ENCODE measurements at places on chromosomes 2 and 18.

GRCh38 chr2:241858206-241859016 lies at the start of gene PDCD1:
TSS of gene PDCD1 (minus strand) at chr2:241858894. CDS start at chr2:241858838, 56 bp downstream.
- DNase-seq = peak; percentile 64

DNA sequence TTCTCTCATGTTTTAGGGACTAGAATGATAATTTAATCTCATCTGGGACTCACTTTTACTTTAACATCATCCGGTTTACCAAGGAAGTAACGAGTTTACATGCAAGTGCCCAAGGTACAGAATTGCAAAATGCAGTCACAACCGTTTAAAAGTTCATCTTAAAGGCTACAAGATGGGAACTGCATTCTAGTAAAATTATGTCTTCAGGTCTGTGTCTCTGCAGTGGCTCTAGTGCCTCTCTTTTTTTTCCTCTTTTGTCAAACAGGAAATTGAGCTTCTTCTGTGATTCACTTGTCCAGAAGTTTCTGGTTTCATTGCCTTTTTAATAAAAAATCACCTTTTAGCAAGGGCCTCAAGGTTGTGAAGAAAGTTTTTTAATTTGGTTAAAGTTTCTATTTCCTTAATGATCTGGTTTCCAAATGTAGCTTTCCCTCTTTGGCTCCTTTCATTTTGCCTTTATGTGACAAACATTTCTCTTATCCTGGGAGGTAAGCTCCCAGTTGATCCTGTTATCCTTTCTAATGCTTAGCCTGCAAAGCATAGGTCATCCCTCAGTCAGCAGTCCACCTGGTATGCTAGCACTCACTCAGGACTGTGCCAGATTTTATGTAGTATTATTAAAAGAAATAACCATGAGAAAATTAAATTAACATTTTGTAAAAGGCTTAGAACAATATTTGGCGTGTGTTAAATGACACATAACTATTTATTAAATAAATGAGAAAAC lies 2.4 kb downstream of the GLS start:
- no peak for DNase-seq

DNA sequence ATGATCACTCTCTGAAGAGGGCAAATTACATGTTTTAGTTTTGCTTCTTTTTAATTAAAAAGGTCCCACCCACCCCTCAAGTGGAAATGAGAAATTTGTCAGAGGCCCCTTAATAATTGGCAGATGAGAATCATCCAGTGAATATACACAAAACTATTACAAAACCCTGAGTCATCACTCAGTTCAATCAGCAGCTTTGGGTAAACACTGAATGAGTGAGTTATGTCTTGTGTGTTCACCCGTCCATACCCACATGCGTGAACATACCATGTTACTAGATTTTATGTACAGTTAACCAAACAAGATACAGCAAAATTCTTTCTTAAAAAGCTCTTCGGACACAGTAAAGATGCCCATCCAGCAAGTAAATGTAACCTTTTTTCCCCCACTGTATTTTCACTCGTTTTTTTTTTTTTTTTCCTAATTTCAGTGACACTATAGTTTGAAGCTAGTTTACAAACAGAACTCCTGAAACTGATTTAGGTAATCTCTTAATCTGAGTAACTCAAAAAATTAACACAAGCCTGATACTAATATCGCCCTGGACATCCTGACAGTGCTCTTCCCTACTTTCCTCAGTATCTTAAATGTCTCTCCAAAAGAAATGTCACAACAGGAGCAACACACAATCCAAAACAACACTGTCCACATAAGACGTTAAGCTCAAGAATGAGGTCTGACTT lies 1.4 kb downstream of the PSME4 start:
- DNase-seq = no peak

DNA sequence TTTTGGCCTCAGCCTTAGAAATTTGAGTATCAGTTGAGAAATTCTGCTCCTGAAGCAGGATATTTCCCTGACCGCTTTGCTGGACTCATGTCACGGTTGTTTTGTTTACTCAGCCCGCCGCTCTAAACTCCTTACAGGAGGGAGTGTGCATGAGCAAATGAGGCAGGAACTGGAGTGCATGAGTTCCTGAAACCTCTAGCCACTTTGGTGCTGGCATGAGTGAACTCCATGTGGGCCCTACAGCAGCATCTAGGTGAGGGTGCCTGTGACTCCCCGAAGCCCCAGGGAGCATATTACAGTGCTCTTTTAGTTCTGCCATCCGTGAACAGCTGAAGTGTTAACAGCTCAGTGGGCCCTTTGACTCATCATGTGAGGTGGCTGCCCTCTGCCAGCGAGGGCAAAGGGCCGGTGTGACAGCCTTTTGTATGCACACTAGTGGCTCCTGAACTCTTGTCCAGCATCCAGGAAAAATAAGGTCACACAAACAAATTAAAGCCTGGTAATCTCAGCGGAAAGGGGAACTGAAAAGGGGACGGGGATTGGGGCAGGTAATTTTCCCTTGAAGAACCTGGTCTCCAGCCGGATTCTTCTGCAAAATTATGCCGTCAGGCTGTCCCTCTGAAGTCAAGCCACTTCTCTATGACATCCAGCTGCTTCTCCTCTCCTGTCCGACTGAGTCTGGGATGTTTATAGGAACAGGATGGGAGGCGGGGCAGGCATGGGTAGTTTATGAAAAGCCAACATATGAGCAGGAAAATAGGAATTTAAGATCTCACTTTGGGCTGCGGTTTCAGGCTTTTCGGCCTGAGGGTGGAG lies 1668.7 kb downstream of the SUCLG1 start:
- no peak for DNase-seq

DNA sequence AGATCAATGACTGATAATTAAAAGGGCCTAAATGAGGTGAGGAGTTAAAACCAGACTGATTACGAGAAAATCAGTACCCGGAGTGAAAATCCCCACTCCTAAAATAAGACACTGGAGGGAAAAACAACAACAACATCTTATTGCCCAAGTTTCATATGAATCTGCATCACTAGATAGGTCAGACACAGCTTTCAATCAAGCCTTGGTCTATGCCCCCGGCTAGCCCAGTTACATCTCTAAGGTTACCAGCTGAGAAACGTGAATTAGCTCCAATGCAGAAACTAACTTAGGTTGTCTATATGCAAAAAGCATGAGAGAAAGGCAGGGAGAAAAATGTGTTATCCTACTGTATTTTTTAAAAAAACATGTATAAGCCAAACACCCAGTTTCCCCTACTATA lies 53.7 kb downstream of the ROCK2 start:
- DNase-seq = no peak

DNA sequence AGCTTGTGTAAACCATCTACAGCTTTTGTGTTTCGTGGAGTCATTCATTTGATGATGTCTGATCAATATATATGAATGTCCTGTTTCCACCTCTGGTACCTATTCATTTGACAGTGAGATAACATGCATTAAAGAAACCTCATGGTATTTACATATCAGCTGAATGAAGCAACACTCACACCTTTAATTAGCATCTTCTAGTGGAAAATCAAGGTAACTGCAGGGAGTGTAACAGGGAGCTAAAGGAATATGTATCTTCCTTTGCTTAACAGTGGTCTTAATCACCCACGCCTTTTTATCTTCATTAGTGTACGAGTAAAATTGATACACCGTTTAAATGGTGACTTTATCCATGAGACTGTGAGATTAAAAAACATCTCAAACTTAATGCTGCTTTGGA lies 15.6 kb downstream of the SLC39A10 start:
- no peak for DNase-seq

- DNase-seq = no peak
Observed at GRCh38 chr2:115650827-115651226, 1208.4 kb downstream of the DPP10 start.

- peak; percentile 66 for DNase-seq
Observed at GRCh38 chr2:224025874-224026273, 13.2 kb downstream of the SERPINE2 start.

DNA sequence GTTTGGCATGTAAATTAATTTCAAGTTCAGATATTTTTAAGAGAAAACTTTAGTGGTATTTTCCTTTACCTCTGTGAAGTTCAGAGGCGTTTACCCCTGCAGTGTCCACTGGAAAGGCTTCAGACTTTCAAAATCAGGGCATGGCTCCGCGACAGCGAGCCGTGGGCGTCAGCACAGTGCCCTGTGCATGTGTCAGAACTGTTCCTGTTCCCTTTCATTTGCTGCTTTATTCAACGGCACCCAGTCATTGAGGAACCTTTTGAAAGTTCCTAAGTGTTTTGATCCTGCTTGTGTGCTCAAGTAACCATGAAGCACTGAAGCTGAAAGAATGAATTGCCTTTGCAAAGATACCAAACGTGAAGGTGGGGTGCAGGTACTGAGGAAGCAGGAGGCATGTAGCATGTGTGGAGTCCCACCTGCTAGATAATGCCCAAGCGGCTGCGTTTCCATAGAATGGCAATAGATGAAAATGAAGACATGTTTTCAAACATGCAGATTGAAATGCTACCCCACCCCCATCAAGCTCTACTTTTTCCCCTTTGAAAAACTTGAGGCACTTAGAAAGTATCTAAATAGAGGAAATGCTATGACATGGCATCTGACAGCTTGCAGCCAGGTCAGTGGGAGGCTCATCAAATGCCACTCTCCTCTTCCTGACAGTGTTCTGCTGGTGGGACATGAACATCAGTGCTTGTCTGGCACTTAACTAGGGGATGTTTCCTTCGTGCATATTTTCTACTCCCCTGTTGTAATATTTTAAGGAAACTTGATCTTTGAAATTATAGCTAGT lies 148.6 kb downstream of the ZNF236 start:
- no peak for DNase-seq

DNA sequence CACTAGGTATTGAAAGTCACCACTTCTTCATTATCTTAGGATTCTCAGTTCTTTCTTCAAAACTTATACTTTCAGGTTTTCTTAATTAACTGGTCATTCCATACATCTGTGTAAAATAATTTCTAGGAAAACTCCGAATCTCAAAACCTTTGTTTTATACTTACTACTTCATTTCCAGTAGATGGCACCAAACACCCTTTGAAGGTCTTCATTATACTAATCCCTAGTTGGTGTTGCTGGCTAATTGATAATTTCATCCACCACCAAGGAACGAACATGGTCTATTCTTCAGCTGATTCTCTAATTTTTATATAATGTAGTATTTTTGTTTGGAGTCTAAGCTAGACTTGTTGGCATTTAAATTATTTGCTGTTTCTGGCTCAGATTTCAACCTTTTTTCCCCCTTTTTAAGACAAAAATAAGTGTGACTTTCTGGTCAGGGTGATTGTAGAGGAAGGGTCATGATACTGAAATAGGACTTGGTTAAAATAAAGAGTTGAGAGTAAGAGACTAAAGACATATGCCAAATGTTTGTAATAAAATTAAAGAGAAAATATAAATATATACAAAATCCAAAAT lies 2.8 kb upstream of the MXD1 start:
- DNase-seq = no peak

DNA sequence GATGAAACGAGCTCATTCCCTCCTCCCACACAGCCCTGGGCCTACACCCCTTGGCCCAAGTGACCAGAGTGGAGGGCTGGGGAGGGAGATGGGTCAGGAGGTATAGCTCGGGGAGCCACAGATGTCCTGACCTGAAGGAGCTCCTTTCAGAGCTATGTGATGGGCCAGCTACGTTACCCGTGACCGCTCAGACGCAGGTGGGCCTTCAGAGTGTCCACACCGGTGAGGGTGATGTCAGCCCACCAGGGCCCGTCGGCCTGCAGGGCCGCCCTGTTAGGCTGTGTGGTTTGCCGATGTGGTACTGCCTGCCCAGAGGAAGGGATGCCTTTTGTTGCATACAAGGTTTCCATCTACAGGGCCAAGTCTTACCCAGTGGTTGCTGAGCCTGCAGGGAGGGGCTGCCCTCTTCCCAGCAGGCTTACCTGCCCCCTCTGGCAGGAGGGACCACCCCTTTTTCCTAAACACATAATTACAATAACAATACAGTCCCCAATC lies 41.8 kb upstream of the FOSL2 start:
- no peak for DNase-seq

DNA sequence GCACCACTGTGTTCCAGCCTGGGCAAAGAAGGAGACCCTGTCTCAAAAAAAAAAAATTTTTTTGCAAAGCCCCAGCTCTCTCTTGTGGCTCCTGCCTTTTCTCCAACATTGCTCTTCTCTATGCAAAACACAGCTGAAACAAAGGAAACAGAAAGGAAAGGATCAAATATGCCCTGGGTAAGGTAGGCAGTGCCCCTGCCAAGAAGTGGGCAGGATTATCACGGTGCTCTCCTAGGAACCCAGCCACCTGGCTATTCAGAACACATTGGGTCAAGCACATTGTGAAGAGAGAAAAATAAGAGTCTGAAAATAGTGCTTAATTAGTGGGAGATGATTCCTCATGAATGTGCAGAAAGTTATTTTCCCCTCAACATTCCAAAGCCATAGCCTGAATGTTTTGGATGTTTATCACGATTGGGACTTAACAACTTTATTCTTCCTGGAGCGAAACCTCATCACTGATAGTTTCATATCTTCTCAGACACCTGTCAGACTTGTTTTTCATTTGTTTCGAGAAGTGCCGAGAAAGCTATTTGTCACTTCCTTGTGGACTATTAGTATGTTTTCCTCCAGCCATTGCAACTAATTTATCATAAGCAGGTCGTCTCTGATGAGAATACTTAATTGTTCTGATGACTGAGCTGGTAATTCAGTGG lies 42.7 kb upstream of the RPL31 start:
- DNase-seq = no peak

GRCh38 chr18:61173554-61173953 lies 159.7 kb upstream of the CDH20 start:
- no peak for DNase-seq

- DNase-seq = no peak
Observed at GRCh38 chr2:224055101-224055500, 16.0 kb upstream of the SERPINE2 start.

DNA sequence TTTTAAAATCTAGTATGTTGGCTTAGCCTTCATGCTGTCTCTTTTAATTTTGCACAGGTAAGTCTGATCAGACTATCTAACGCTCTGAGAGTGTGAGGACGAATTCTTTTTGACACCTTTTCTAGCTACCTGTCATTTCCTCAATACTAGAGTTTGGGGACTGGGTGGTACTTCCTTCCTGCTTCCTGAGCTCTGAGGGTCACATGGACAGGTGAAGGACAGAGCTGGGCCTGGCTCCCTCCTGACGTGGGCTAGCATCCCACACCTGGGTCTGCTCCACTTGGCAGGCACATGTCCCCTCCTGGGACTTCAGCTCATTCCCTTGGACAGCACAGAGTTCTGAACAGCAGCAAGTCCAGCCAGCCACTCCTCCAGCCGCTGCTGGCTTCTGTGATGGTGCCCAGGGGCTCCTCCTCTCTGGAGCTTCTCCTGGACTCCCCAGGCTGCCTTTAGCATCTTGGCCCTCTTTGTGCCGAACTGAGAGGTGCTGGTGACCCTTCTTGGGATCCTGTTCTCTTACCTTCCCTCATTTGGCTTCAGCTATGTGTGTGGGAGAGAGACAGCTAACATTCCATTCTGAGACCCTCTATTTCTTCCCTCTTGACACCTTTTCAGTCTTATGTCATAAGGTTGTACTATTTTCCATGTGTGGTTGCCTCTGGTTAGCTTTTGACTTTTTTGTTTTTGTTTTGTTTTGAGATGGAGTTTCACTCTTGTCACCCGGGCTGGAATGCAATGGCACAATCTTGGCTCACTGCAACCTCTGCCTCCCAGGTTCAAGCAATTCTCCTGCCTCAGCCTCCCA lies 106.9 kb downstream of the B3GNT2 start:
- no peak for DNase-seq

Measured in GM12864 (cell line).